ENCODE measurements at places on chromosomes 3 and 15. TPM values are rescaled to one million over a fixed set of nuclear protein-coding genes. Genes with fewer than 3 reads are reported as not detected.

The TPM1 gene
- polyA plus RNA-seq, result 3,091 TPM

The ZFAND6 gene
- 128 TPM for polyA plus RNA-seq

The ETFA gene
- 118 TPM for polyA plus RNA-seq

The KCNMB2 gene
- 15.1 TPM for polyA plus RNA-seq

The ST3GAL6 gene
- 4.9 TPM for polyA plus RNA-seq
